ENCODE measurements at places on chromosomes 7 and 10. TPM values are rescaled to one million over a fixed set of nuclear protein-coding genes. Genes with fewer than 3 reads are reported as not detected.

GRCh38 chr7:117908031-117908795 lies 35.0 kb upstream of the CTTNBP2 start:
- no peak for DNase-seq

GRCh38 chr10:48694371-48695030 lies 9.8 kb downstream of the WDFY4 start:
- no peak for DNase-seq

GRCh38 chr10:30991647-30992011 lies 40.0 kb downstream of the ZNF438 start:
- DNase-seq, result no peak

DNA sequence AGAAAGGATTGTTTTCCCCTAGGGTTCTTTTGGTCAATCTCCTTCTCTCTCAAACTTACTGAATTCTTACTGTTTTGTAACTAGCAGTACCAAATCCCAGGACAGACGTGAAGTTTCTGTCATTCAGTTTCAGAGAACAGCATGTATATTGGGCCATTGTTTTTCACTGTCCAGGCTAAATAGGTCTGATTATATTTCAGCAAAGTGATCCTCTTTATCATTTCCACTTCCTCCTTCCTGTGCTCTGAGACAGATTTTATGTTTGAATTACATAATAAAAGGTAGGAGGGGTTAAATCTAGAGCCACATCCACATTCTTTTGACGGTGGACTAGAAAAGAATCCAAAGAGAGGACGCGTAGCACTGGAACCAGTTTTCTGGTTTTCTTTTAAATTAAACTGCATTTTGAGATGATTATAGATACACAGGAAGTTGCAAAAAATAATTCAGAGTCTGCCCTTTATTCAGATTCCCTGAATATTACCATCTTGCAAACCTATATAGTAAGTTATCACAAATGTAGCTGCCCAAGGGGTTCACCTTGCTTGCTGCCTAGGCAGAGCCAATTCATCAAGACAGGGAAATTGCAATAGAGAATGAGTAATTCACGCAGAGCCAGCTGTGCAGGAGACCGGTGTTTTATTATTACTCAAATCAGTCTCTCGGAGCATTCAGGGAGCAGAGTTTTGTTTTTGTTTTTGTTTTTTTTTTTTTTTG lies 40.1 kb downstream of the AKR1E2 start:
- no peak for DNase-seq

- no peak for DNase-seq
Measured at GRCh38 chr10:38102880-38103279, 8.7 kb downstream of the ZNF37A start.

GRCh38 chr10:96452494-96453153 lies 61.1 kb downstream of the TLL2 start:
- DNase-seq, result no peak

DNA sequence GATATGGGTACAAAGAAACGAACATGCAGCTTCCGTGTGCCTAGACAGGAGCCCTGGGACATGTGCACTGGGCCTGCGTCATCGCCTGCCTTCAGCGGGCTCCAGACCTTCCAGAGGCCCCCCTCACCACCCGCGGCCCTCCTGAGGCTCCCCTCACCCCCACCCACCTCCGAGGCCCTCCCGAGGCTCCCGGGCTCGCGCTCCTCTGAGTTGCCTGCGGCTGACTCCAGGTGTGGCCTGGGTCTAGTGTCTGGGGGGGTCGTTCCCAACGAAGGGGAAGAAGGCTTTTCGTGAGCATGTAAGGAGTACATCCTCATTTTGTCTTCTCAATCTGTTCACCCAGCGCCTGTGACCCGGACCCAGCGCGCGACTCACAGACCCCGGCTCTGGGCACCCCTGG lies 177.3 kb upstream of the ZNF32 start:
- DNase-seq, result no peak

- no peak for DNase-seq
Measured at GRCh38 chr7:117071551-117071950, 118.2 kb downstream of the ST7 start.

DNA sequence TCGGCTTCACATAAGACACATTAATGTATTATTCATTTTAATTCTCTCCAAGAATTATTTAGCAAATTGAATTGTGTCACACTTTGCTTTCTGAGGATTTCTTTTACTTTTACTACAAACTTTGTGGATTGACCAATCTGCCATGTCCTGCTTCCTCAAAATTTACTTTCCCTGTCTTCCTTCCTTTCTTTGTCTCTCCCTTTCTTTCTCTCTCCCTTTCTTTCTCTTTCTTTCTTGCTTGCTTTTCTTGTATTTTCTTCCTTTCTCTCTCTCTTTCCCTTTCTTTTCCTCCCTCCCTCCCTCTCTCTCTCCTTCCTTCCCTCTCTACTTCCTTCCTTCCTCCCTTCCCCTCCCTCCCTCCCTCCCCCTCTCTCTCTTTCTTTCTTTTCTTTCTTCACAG lies 37.8 kb downstream of the SP8 start:
- no peak for DNase-seq

DNA sequence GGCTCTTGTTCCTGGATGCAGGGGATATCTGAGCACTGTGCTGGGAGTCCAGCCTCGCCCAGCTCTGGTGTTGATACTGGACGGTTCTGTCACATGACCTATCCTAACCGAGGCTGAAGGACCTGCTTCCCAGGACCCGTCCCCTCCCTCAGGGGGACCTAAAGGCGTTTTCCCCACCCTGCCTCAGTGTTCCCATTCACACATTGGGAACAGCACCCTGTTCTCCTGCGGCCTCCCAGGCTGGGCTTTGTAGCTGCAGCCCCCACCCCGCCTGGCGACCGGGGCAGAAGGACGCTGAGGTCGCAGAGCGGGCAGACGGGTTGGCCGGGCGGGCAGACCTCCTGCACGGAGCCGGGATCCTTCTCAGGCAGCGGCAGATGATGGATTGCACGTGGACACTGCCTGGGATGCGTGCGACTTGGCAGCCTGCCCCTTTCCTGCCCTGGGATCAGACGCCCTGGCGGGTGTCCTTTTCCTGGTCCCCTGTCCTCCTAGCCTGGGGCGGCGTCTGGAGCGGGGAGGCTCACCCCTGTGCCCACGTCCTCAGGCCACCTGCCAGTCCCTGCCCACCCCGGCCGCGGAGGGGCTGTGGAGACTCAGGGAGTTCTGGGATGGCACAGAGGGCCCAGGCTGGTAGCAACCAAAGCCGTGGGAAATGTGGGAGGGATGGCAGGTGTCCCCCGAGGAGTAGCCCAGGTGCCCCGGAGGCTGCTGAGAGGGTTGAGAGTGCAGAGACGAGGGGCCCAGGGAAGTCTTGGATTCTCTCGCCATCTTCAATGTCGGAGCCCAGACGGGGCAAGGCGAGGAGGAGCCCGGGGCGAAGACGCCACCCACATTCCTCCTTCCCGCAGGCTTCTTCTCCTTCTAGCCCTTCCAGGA lies 17.2 kb upstream of the PSMG3 start:
- DNase-seq, result peak; percentile 52

DNA sequence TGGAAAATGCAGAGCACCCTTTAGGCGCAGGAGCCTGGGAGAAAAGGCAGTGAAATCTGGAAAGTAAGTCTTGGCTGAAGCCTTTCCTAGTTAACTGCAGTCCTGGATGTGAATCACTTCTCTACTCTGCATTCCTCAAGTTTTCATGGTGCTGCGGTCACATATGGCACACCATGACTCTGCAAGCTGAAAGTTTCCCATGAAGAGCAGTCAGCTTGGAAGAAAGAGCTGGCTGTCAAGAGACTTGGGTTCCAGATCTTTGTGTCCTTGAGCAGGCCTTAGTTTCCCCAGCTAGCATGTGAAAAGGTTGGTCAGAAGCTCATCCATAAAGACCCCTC lies 548.3 kb downstream of the SORCS3 start:
- no peak for DNase-seq

GRCh38 chr7:19224951-19225350 lies 79.7 kb upstream of the FERD3L start:
- DNase-seq, result no peak

- DNase-seq, result no peak
Measured at GRCh38 chr10:95637140-95637539, 19.4 kb downstream of the ALDH18A1 start.

- no peak for DNase-seq
Measured at GRCh38 chr7:63070696-63071095, 928.0 kb upstream of the ZNF722 start.

DNA sequence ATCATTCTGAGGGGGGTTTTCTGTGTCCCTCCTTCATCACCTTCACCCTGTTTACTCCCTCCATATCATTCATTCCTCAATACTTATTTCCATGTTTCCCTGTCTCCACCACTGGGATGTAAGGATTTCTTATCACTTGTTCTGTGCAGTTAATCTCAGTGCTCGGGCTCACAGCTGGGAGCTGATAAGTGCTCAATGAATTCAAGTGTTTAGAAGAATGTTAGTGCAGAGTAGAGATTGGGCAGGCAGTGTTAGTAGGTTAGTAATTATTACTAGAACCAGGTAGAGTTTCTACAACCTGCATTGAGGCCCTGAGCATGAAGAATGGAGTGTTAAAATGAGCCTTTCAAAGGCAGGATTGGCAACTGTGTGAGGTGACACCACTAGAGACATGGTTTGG lies 458.1 kb downstream of the AUTS2 start:
- DNase-seq, result no peak

DNA sequence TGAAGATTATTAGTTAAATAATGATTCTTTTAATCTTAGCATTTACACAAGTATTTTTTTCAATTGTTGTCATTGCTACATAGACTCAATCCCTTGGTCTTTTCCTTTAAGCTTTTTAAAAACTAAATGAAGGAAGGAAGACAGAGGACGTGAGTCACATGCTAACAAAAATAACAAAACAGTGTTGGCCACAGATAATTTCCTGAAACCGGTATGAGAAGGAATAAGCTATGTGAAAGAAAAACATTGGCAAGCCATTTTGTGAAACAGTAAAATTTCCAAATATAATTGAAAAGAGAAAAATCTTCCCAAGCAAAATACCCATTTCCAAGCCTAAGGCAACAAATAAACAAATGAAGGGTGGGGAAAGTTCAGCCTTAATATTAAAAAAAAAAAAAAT lies 223.0 kb downstream of the AHR start:
- no peak for DNase-seq

DNA sequence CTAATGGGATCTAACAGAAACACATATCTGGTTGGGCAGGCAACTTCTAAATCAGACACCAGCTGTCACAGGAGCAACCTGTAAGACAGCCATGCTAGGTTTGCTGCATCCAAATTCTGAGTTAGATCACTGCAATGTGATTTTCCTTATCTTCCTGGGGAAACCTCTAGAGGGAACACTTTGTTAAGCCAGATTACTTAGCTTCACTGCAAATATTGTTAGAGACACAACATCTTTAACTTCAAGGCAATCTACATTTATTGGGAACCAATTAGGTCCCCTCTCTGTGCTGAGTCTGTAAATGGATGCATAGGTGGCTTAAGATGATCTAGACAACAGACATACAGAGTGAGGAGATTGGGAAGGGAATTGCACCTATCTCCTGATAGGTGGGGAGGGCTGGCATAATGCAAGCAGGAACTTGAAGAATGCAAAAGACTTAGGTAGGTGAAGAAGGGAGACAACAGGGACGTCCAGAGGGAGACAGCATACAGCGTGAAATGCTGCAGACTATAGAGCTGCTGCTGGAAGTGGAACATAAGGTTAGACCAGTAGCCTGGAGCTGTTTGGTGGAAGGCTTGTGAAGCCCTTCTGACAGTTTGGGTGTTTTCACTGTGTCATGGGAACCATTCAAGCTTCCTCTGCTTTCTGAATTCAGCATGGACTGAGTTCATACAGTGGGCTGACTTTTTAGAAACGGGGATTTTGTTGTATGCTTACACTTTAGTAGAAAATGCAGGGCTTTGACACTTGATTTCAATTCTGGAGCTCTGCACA lies 109.8 kb upstream of the ELMO1 start:
- DNase-seq, result no peak

- DNase-seq, result no peak
Measured at GRCh38 chr10:11416974-11417373, 194.5 kb downstream of the USP6NL start.

GRCh38 chr7:124943472-124943871 lies 13.8 kb upstream of the POT1 start:
- no peak for DNase-seq

GRCh38 chr10:33950206-33950605 lies 615.7 kb upstream of the NRP1 start:
- DNase-seq, result peak; percentile 16

DNA sequence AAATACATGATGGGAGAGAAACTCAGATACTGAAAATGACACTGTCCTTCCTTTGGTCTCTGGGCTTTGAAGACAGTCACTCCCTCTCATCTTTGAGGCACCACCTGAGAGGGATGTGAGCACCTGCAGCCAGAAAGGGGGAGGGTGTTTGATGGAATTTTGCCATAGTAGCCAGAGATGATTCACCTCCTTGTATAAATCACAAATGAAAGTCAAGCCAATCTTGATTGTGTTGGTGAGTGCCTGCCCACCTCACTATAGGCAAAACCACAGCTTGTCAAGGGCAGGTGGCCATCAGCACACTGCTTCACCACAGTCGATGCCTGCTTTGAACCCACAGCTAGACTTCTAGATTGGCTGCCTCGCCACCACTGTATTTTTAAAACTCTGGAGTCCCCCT lies 48.2 kb downstream of the PON1 start:
- DNase-seq, result no peak

DNA sequence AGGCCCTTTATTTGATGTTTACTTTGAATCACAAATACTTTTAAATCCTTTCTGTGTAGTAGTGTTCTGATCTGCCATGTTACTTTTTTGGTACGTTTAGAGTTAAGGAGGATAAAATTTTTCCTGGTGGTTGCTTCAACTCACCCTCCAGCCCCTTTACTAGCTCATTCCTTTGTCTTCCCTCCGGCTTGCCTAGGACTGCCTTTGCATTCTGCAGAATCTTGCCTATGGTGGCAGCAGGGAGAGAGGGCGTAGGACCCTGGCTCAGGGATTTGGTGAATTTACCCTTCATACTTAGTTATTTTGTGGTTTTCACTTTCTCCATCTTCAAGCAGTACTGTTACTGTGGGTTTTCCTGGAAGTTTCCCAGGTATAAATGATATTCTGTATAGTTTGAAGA lies 833.5 kb downstream of the XPNPEP1 start:
- DNase-seq, result peak; percentile 5

TAS2R4 gene
- total RNA-seq, result 0.63 TPM

DIP2C gene
- 7.2 TPM for total RNA-seq

ALOX5 gene
- total RNA-seq, result 0.10 TPM

RPEL1 gene
- not detected for total RNA-seq

C10orf62 gene
- not detected for total RNA-seq

SEMA3A gene
- 22.1 TPM for total RNA-seq

CDC14C gene
- total RNA-seq, result 0.07 TPM

ZNF789 gene
- 14.9 TPM for total RNA-seq

HELLS gene
- total RNA-seq, result 187 TPM

IQUB gene
- 0.07 TPM for total RNA-seq

LGI1 gene
- total RNA-seq, result 0.07 TPM

ENKUR gene
- total RNA-seq, result not detected

ECHDC3 gene
- 57.9 TPM for total RNA-seq

GSDME gene
- total RNA-seq, result 0.48 TPM

All from H7 (cell line).